Neural progenitor cell (in vitro differentiated cells): ENCODE measurements at places on chromosomes 16 and 17. TPM values are rescaled to one million over a fixed set of nuclear protein-coding genes. Genes with fewer than 3 reads are reported as not detected.

The LGALS9C gene
- not detected in 2 replicates for total RNA-seq

- no peaks in the 10 kb centered on the region for H3K27me3 ChIP-seq
- H3K36me3 ChIP-seq: no peaks in the 10 kb centered on the region
- DNase-seq: no peak
- no peak overlapping the region for H3K27ac ChIP-seq
Observed at GRCh38 chr17:73731733-73732132, 87.5 kb upstream of the SDK2 start.

- H3K36me3 ChIP-seq: no peaks in the 10 kb centered on the region
- H3K27me3 ChIP-seq: no peaks in the 10 kb centered on the region
- H3K4me1 ChIP-seq: no peaks in the 10 kb centered on the region
- no peak overlapping the region for H3K27ac ChIP-seq
Observed at GRCh38 chr17:52233632-52234031, 75.1 kb upstream of the CA10 start.

GRCh38 chr16:75228143-75228976 lies 9.6 kb downstream of the CTRB1 start:
- H3K27ac ChIP-seq: no peak overlapping the region
- DNase-seq: no peak
- H3K4me3 ChIP-seq: no peak overlapping the region
- H3K36me3 ChIP-seq: no peaks in the 10 kb centered on the region
- no peaks in the 10 kb centered on the region for H3K27me3 ChIP-seq

GRCh38 chr16:68406458-68407152 lies 41.7 kb downstream of the SMPD3 start:
- H3K4me3 ChIP-seq: no peak overlapping the region
- no peaks in the 10 kb centered on the region for H3K36me3 ChIP-seq
- no peak for DNase-seq
- H3K4me1 ChIP-seq: peaks cover 23% of the 10 kb centered on the region
- no peak overlapping the region for H3K27ac ChIP-seq
- no peaks in the 10 kb centered on the region for H3K27me3 ChIP-seq

GRCh38 chr17:65389426-65389825 lies 172.0 kb downstream of the AXIN2 start:
- no peak for DNase-seq
- H3K36me3 ChIP-seq: no peaks in the 10 kb centered on the region
- no peaks in the 10 kb centered on the region for H3K27me3 ChIP-seq

- H3K36me3 ChIP-seq: no peaks in the 10 kb centered on the region
- H3K27ac ChIP-seq: no peak overlapping the region
- no peaks in the 10 kb centered on the region for H3K27me3 ChIP-seq
- peaks cover 8% of the 10 kb centered on the region for H3K4me1 ChIP-seq
Observed at GRCh38 chr17:60318326-60318725, 73.6 kb downstream of the USP32 start.

GRCh38 chr16:4239020-4239419 lies 2.9 kb downstream of the SRL start:
- H3K36me3 ChIP-seq: no peaks in the 10 kb centered on the region
- H3K27me3 ChIP-seq: no peaks in the 10 kb centered on the region
- peaks cover 8% of the 10 kb centered on the region for H3K4me1 ChIP-seq
- H3K4me3 ChIP-seq: no peak overlapping the region
- DNase-seq: no peak
- H3K27ac ChIP-seq: no peak overlapping the region

DNA sequence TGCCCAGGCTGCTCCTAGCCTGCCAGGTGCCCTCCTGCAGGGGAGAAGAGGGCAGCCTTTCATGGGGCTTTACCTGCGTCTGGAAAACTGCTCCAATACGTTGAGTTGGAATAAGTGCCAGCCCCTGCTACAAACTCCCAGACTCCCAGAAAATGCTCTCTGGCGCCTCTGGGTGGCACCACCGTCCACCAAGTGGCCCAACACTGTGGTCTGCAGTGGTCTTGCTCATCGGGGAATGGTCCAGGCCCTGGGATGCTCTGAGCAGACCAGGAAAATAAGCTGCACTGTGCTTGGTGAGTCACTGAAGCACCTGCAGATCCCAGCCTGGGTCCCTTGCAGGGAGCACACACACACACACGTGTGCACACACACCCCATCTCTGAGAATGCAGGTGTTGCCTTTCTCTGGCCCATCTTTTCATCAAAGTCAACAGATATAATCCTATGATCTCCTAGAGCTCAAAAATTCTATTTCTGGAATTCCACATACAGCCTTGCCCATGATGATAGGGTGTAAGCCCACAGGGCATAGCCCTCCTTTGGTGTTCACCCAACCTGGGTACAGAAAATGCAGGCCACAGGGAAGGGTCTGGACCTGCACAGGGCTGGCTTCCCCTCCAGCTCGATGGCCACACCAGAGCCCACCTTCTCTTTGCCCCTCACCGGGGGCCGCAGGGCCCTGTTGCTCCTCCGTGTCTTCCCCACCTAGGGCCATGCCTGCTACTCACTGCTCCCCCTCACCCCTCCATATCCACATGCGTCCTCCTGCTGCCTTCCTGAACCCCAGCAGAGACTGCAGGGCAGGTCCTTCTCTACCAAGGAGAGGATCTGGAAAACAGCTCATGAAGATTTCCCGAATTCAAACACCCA lies 20.5 kb downstream of the CDIP1 start:
- H3K27ac ChIP-seq: no peak overlapping the region
- H3K4me3 ChIP-seq: no peak overlapping the region
- peak; percentile 82 for DNase-seq
- H3K36me3 ChIP-seq: no peaks in the 10 kb centered on the region
- peaks cover 10% of the 10 kb centered on the region for H3K4me1 ChIP-seq
- H3K27me3 ChIP-seq: no peaks in the 10 kb centered on the region

The GDPD3 gene
- total RNA-seq: 0.12 and 0.13 TPM in 2 replicates
